RWPE1 (cell line): ENCODE measurements at places on chromosomes 2 and 18.
A peak's percentile ranks its signal among the peaks of the same experiment; 100 is the strongest.

DNA sequence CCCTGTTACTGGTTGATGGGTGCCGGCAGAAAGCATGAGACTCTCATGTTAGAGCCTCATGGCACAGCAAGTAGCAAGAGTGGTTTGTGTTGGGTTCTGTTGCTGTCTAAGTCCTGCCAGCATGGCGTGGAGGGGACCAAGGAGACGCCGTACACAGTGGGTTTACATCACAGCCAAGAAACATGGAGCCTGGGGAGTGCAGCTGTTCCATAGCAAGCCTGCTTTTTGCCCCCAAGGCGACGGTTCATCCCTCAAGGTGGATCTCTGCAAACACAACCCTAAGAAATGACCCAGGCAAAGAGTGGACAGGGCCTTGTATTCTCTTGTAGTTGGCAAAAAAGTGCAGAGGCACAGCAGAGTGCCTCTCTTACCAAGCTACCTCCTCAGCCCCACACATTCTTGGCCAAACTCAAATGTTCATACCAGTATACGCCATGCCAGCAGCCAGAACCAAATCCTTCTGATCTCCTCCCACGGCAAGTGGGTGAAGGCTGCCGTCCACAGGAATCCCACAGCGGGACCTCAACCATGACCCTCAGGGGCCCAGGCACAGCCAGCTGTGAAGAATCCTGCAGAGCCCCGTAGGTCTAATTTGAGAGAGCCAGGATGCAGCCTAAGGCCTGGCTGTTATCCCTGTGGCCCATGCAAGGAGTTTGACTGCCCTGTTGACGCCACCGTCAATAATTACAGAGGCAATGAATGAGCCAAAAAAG, 19.0 kb downstream of the SNED1 start:
- DNase-seq = no peak

- no peak for DNase-seq
These were observed 137.0 kb downstream of the AGAP1 start for GRCh38 chr2:235630718-235631296.

DNA sequence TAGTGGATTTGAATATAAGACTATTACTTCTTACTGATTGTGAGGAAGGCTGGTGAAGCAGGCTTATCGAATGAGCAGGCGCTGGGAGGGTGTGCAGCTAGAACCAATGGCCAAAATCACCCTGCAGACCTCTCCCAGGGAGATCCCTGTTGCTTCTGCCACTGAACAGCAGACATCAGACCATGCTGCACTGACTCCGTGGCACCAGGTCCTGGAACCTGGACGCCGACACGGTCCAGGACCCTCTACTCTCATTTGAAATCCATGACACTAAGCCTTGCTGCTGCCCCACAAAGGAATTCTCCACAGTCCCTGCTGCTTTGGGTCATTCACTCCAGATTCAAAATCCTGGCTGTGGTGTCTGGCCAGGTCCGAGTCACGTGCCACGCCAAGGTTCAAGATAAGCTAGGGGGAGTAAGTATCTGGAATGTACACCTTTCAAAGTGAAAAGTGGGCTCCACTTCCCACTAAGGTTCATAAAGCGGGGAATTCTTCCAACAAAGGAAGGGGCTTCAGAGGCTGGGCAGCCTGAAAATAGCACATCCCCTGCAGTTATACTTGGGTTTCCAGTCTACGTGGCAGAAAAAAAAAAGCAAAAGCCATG, 9.0 kb upstream of the YWHAQ start:
- DNase-seq = no peak

GRCh38 chr2:34844629-34845028, 1245.5 kb upstream of the FAM98A start:
- DNase-seq = no peak

- DNase-seq = peak; percentile 25
These were observed 118.8 kb downstream of the MGAT5 start for GRCh38 chr2:134372611-134373131.

DNA sequence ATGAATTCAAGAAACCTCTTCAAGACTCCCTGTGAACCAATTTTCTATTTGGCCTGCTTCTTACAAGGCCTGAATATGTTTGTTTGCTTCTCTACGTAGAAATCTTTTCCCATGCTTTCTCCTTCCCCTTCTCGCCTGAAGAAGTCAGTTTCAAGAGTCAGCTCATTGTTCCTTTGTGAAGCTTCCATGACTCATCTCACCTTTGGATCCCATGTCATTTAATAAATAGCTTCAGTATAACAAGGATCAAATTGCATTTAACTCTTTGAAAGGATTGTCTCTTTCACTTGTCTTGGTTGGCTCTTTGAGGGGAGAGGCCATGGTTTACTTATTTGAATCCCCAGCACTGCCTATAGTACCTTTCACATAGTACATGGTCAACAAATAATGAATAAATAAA, 28.4 kb downstream of the CPS1 start:
- peak; percentile 0 for DNase-seq
